NCI-H146 (cell line): ENCODE measurements at places on chromosomes 4 and X.

DNA sequence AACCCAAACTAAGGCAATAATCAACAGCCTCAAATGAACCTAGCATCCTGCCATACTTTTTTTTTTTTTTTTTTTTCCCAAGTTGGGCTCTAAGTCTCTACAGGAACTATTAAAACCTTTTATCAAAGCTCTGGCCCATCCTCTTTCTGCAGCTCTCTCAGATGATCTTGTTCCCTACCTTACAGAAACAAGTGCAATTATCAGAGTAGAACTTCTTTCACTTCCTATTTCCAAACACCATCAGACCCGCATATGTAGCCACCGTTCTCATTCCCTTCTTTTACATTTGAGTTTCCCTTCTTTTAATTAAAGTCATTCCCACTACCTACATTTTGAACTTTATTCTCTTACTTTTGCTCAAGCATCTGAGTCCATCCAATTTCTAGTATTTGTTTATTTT is 690.6 kb downstream of the DMD start:
- no peak for DNase-seq

- DNase-seq: no peak
Measured at GRCh38 chr4:76963131-76963750, 13.7 kb downstream of the SEPTIN11 start.

DNA sequence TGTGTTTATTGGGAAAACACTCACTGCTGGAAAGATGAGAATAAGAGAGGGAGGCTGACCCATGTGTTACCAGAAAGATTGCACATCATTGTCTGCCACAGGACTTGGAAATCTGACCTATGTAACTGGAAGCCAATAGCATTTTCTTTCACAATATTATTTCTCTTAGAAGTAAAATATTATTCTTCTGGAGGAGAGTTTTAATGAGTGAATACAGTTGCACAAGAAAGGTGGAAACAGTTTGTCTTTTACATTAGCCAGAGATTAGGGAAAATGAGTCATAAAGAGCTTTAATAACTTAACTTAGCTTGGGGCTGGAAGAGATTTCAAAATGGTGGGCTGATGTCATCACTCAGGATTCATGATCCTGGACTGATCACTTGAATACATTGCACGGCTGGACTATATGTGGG is 31.5 kb upstream of the LNX1 start:
- DNase-seq: no peak

DNA sequence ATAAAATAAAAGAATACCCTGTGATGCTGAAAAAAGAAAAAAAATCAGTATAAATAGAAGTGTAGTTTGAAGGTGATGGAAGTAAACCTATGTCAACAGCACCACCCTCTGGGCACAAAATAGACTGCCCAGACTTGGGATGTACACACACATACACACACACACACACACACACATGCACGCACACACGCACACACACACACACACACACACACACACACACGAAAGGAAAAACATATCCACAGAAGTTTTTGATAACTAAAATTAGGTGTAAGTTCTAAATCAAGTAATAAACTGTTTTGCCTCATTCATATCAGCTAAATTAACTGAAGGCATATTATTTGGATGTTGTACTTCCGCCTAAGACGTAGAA is 40.5 kb downstream of the ANXA5 start:
- peak; percentile 23 for DNase-seq

GRCh38 chrX:136656361-136656964 is 8.5 kb downstream of the CD40LG start:
- no peak for DNase-seq

GRCh38 chrX:136635235-136635634 is 12.7 kb upstream of the CD40LG start:
- no peak for DNase-seq

GRCh38 chr4:37749398-37749988 is 63.3 kb upstream of the RELL1 start:
- no peak for DNase-seq
